Stimulated activated naive CD4-positive, alpha-beta T cell treated with Interleukin-2 at 50 U/mL for 16 hours (primary cell): ENCODE measurements at places on chromosomes 7 and 10.
A peak's percentile ranks its signal among the peaks of the same experiment; 100 is the strongest.

DNA sequence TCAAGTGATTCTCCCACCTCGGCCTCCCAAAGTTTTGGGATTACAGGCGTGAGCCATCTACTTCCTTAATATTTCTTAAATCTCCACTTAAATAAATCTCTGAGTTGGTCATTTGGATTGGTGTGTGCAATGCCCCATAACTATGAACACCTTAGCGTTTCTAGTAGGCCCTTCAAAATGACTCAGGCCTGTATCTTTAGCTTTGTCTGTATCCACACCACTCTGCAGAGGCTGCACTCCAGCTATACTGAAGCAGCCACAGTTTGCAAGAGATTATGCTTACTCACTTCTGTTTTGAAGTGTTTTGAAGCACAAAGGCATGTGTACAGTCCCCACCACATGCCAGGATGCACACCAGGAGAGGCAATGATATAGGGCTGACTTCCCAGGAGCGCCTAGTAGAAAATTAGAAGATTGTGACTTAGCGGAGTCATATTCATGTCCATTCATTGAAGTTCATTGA, 2.4 kb upstream of the ST7 start:
- no peak for DNase-seq

DNA sequence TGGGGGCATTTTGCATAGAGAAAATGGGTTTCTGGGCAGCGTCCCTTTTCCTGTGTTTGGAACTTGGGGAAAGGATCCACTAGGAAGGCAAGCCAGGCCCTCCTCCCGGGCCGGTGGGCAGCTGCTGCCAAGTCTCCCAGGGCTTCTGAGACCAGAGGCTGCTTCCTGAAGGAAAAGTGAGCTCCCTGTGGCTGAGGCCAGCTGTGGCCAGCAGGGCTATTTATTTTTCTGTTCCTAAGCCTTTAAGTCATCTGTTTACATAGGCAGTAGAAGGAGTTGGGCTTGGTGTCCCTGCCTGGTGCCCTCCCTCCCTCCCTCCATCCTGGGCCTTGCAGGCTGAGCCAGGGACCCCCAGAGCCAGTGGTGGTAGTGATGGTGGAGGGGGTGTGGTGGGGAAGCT, 70.5 kb upstream of the COL13A1 start:
- no peak for DNase-seq

DNA sequence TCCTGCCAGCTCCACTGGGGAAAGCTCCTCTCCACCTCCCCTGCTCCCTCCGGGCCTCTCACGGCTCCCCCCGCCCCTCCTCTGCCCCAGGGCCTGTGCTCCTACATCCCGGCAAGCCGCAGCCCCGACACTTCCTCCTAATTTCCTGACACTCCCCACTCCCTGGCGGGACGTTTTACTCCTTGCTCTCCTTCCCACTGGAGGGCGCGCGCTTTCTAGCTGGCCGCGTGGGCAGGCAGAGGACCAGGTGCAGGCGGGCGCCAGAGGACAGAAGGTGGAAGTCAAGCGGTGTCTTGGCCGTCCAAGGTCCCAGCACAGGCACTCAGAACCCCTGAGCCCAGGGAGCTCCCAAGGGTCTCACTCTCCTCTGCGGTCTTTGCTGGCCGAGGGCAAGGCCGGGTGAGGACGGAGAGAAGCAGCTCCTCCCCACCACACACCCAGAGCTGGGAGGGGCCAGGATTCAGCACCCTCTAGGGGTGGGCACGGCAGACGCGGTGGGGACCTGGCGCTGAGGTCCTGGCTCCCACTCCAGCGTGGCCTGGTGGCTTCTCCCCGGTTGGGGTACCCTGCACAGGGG, 19.1 kb downstream of the ADAM8 start:
- no peak for DNase-seq

DNA sequence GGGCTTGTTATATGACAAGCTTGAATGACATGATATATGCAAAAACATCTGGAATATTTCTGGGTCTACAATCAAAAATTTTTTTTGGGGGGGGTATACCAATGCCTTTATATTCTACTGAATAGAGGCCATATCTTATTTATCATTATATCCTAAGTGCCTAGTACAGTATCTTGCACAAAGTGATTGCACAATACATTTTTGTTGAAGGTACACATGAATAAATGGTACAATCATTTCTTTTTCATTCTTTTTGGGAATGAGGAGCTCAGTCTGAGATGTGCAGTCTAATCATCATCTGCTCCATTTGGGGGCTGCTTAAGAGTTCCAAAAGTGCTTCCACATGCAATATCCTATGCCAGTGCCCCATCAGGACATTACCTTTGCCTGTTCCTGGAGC, 214.6 kb downstream of the KIF20B start:
- no peak for DNase-seq

DNA sequence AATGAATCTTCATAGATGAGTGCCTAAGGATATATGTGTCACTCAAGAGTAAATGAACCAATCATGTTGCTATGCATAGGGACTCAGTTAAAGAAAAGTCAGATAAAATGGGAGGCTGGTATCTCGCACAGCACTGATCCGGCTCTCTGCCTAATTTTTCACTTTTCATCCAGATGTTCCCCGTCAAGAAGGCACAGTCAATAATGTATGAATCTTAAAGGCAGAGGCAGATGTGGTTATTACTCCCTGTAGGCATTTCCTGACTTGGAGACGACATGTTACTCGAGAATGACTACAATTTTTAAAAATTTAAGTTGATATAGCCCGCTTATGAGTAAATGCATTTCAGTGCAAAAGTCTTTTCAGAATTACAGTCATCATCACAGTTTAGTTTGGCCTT, 113.6 kb downstream of the TBXAS1 start:
- DNase-seq: no peak

DNA sequence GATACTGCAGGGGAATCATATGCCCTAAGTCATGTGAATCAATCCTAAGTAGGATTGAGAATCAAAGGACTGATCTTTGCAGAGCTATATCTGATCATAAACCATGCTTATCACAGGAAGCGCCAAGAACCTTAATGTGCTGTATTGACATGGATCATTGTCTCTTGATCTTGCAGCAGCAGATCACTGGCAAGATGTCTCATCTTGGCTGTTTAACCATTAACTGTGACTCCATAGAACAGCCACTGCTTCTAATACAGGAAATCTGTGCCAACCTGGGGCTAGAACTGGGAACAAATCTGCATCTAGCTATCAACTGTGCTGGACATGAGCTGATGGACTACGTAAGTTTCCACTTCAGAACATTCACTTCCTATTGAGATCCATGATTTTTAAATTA, 21.6 kb downstream of the ENO4 start:
- DNase-seq: no peak

GRCh38 chr10:85789982-85790789, 576.4 kb downstream of the GRID1 start:
- no peak for DNase-seq

DNA sequence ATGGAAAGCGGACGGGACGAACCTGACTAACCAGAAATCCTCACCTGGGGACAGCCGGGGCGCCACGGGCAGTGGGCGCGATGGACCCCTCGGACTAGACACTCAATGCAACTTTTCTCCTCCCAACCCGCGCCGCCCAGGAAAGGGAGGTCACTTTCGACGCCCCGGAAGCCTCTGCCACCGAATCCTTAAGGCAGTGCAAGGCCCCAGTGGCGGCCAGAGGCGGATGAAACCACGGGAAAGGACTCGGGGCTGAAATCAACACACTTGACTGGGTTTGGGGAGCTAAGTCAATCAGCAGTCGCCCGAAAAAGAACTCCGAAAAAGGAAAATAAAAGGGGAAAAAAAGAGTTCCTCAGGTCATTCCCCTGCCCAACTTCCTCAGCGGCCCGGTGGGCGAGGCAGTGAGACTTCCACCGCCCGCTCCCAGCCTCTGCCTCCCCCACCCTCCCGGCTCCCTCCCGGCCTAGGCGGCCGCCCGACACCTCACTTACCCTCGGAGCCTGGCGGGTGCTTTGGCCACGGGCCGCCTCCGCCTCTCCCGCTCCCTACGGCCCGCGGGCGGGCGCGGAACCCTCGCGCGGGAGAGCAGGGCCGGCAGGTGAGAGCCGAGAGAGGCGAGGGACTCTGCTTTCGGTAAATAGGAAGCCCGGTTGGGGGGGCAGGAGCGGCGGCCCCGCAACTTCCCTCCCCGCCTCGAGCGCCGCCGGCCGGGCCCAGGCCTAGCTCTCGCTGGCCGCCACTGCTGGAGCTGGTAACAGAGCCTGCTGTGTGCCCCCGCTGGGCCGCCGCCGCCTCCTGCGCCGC, 518 bp downstream of the WAPL start:
- DNase-seq: peak; percentile 45

DNA sequence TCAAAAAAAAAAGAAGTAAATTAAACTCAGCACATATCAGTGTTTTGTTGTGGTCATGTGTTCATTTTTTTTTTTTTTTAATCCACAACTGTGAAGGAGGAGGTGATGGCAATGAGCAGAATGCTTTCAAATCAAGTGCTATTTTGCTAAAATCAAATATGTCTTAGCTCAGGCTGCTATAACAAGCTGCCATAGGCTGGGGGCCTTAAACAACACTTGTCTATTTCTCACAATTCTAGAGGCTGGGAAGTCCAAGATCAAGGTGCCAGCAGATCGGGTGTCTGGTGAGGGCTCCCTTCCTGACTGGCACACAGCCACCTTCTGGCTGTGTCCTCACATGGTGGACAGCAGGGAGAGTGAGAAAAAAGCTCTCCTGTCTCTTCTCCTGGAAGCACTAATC, 203.9 kb downstream of the FAM107B start:
- no peak for DNase-seq

DNA sequence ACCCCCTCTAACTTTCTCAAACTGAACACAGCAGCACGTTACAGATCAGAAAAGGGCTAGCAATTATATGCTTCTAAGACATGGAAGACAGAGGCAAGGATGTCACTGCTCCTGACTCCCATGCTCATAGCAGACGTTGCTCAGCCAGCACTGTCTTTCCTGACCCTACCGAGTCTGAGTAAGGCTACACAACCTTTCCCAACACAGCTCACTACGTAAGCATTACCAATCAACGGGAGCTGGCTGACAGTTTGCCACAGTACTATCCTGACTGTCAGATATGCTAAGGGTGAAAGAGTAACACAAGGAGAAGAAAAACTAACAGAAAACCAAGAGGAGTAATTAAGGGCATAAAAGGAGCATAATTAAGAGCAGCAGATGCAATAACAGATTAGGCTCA, 171.2 kb downstream of the CHCHD3 start:
- DNase-seq: no peak

DNA sequence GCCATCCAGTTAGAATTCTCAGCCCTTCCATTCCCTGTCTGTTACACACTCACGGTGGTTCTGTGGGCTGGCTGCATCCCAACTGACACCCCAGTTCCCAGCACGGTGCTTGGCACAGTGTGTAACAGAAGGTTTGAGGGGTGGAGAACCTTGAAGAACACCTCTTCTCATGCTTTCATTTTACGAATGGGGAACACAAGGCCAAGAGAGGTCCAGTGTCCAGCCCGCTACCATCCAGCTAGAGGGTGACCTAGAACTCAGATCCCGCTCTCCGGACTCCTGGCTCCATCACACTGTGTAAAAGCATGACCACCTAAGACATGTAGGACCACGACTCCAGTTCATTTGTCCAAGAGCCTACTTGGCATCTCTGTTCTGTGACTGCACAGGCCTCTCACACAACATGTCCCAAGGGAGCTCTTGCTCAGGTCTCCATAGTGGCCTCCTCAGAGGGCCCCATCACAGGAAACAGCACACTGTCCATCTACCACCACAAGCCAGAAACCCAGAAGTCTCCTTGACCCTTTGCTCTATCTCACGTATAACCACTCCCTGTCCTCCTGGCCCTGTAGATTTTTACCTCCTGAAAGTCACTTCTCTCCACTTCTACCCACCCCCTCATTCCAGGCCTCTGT, 2.8 kb upstream of the CDH23 start:
- DNase-seq: no peak

- no peak for DNase-seq
Measured at GRCh38 chr7:11707606-11708193, 124.3 kb downstream of the THSD7A start.

GRCh38 chr10:43997330-43997729, 348.6 kb upstream of the ZNF32 start:
- no peak for DNase-seq

DNA sequence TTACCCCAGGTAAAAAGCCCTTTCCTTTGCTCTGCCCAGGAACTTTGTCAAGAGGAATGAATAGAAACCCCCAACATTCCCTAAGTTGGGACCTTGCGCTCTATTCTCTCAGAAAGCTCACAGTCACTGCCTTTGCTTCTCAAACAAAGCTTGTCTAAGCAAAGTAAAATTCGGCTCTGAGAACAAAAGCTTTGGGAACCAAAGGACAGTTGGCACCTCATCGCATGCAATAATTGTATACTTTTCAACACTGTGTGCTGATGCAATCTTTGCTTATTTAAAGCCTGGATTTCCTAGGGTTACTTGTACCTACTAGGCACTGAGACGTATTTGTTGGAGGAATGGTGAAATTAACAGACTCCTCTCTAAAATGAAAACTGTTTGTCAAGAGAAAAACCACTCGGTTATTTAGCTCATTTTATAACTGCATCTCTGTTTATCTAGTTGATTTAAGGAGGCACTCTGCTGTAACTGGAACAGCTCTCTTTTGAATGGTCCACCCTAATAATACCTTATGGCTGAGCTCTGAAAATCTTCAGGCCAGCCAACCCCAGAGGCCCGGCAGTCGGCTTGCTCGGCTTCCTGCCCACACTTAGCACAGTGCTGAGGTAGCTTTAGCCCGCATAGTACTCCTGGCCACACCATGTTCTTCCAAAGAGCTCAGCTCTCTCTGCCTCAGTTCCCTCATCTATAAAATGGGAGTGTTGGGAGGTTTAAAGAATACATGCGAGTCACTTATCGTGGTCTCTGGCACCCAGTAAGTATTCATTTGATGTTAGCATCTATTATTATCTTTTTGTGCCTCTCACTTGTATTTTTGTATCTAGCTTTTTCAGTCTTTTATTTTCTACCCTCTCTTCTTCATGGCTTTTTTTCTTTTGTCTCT, 80.2 kb upstream of the PRR15 start:
- no peak for DNase-seq
